Gastroesophageal sphincter (tissue), 4 donors: ENCODE measurements at places on chromosomes 11 and 22.
A peak's percentile ranks its signal among the peaks of the same experiment; 100 is the strongest.

GRCh38 chr11:91261513-91261912, 963.1 kb upstream of the FAT3 start:
- ATAC-seq = no peak

- peak; percentile 23 for ATAC-seq
Observed at GRCh38 chr11:76768088-76768908, 14.9 kb upstream of the TSKU start.

GRCh38 chr22:35552196-35552842, 11.7 kb downstream of the RASD2 start:
- no peak for ATAC-seq

GRCh38 chr11:47488111-47488510, 39.2 kb upstream of the RAPSN start:
- no peak for ATAC-seq
